Esophagus muscularis mucosa (tissue), 4 donors: ENCODE measurements at places on chromosomes 3 and 15.

GRCh38 chr3:143812481-143812880 is 35.8 kb downstream of the SLC9A9 start:
- peaks cover 3% of the 10 kb centered on the region for H3K4me1 ChIP-seq
- H3K27ac ChIP-seq = peak overlapping the region; percentile 22
- no peaks in the 10 kb centered on the region for H3K27me3 ChIP-seq
- no peak overlapping the region for H3K4me3 ChIP-seq

DNA sequence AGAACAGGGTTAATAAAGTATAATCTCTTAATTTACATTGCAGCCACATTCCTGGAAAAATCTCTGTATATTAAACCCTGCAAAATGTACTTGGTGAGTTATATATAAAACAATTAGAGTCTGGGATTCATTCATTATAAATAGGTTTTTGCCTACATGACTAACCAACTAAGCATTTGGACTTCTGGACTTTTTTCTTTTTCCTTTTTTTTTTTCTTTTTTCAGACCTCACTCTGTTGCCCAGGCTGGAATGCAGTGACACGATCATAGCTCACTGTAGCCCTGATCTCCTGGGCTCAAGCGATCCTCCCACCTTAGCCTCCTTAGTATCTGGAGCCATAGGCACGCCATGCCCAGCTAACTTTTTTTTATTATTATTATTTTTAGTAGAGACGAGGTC is 4.5 kb downstream of the DNAJC13 start:
- no peak for DNase-seq
- H3K27ac ChIP-seq = no peak overlapping the region
- H3K4me1 ChIP-seq = peaks cover 23% of the 10 kb centered on the region
- peaks cover 7% of the 10 kb centered on the region for H3K36me3 ChIP-seq
- H3K27me3 ChIP-seq = no peaks in the 10 kb centered on the region
- H3K4me3 ChIP-seq = no peak overlapping the region

GRCh38 chr3:109356442-109357155 is 19.3 kb upstream of the DPPA4 start:
- H3K4me1 ChIP-seq = peaks cover 6% of the 10 kb centered on the region
- no peaks in the 10 kb centered on the region for H3K27me3 ChIP-seq

DNA sequence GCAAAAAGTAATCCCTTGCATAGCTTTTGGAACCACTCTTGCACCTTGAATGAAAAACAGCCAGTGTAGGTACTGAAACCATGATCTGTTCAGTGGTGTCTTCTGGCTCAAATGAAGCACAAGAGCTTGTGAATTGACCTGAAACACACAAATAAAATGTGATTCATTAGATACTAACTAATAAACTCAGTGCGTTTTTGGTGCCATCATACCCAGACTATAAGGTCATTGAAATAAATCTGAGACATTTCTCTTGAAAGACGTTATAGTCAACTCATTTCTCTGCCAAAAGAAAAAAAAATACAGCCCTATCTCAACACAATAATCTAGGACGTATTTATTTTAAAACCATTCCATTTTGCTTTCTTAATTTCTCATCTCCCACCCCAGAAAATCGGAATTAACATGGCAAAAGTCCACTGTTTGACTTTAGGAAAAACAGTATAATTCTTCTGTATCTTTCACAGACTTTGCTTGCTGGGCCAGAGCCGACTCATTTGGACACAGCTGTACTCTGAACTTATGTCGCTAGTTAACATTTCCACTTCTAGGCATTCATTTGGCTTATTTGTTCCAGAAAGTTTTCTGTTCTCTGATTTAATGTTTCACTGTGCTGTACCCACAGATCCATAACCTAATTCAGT is 284.9 kb upstream of the TBL1XR1 start:
- peaks cover 61% of the 10 kb centered on the region for H3K4me1 ChIP-seq
- H3K36me3 ChIP-seq = no peaks in the 10 kb centered on the region
- no peaks in the 10 kb centered on the region for H3K27me3 ChIP-seq
- peak overlapping the region; percentile 32 for H3K27ac ChIP-seq
- no peak for DNase-seq
- H3K4me3 ChIP-seq = no peak overlapping the region

- no peak for DNase-seq
- H3K4me1 ChIP-seq = peaks cover 71% of the 10 kb centered on the region
- H3K27me3 ChIP-seq = no peaks in the 10 kb centered on the region
- H3K27ac ChIP-seq = peak overlapping the region; percentile 97
These were observed 4.3 kb downstream of the WWTR1 start for GRCh38 chr3:149653564-149653963.

- no peaks in the 10 kb centered on the region for H3K27me3 ChIP-seq
- peaks cover 2% of the 10 kb centered on the region for H3K4me1 ChIP-seq
- no peak overlapping the region for H3K27ac ChIP-seq
- peaks cover 5% of the 10 kb centered on the region for H3K36me3 ChIP-seq
These were observed 277.1 kb downstream of the SUCLG2 start for GRCh38 chr3:67377299-67377698.
